Activated CD8-positive, alpha-beta memory T cell treated with anti-CD3 and anti-CD28 coated beads for 48 hours (primary cell): ENCODE measurements at places on chromosomes 5 and 9.

GRCh38 chr5:173573126-173573960 lies 43.1 kb downstream of the BOD1 start:
- peak; percentile 66 for DNase-seq

GRCh38 chr5:154652746-154653417 lies 102.3 kb upstream of the LARP1 start:
- DNase-seq, result no peak

- no peak for DNase-seq
Observed at GRCh38 chr5:60184606-60185005, 291.1 kb upstream of the PDE4D start.

DNA sequence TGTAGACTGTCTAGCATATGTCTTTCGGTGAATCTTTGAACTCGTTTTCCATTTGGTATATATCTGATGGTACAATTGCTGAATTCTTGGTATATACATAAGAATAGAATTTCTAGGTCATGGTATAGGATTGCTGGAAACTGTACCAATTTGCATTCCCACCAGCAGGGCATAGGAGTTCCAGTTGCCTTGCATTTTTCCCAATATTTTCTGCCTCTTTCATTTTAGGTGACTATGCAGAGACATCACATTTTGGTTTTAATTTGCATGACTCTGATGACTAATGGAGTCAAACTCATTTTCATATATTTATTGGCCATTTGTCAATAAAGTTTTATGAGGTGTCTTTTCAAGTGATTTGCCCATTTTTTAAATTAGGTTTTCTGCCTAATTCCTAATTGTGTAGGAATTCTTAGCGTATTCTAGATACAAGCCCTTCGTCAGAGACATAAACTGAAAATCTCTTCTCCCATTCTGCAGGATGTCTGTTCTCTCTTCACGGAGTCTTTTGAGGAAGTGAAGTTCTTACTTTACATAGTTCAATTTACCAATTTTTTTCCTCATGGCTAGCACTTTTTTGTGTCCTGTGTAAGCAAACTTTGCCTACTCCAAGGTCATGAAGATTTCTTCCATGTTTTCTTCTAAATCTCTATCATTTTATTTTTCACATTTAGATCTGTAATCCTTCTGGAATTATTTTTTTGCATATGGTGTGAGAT lies 28.9 kb upstream of the PDCD1LG2 start:
- DNase-seq, result no peak

- no peak for DNase-seq
Observed at GRCh38 chr5:168110384-168110783, 181.1 kb upstream of the WWC1 start.

- no peak for DNase-seq
Observed at GRCh38 chr5:32004404-32004803, 169.7 kb downstream of the GOLPH3 start.

DNA sequence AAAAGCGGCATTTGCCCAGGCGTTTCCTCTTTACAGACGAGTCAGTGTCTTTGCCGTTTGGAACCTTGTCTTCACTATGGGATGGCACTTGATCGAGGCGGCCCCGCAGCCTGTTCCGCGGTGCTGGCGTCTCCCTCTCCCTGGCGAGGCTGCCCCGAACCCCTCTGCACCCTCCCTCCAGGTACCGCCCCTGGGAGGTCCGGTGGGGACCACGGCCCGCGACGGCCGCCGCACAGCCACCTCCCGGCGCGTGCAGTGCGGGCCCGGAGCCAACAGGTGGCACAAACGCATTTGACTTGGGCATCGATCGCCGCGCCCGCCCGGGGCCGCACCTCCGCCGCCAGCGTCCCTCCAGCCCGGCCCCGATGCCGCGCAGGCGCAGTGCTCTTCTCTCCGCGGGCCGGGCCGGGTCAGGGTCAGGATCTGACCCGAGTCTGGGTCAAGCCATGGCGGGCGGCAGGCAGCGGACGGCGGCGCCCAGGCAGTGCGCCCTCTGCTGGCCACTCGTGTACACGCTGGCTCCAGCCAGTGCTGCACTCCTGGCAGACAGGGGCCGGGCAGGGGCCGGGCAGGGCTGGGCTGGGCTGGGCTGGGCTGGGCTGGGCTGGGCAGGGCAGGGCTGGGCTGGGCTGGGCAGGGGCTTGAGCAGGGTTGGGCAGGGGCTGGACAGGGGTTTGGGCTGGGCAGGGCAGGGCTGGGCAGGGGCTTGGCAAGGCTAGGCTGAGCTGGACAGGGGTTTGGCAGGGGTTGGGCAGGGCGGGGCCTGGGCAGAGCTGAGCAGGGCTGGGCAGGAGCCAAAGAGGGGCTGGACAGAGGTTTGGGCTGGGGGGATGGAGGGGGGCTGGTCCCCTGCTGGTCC lies 155.8 kb upstream of the IRX4 start:
- peak; percentile 30 for DNase-seq

DNA sequence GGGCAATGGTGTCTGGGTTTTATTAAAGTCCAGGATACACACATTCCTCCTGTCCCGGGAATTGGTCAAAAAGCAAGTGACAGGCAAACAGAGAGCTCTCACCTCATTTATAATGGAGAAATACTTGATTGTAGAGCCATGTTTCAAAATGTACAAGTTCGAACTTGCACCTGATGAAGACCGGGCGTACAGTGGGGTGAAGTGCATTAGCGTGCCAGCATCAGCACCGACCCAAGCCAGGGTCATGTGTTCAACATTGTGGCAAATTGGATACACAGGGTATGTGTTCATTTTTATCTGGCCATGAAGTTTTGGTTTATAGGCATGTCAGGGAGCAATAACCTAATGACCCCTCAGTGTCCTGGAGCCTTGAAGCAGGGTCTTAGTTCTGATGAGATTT lies 472.5 kb downstream of the IRX1 start:
- no peak for DNase-seq
